Renal cortical epithelial cell (primary cell): ENCODE measurements at places on chromosomes 3 and 15.

DNA sequence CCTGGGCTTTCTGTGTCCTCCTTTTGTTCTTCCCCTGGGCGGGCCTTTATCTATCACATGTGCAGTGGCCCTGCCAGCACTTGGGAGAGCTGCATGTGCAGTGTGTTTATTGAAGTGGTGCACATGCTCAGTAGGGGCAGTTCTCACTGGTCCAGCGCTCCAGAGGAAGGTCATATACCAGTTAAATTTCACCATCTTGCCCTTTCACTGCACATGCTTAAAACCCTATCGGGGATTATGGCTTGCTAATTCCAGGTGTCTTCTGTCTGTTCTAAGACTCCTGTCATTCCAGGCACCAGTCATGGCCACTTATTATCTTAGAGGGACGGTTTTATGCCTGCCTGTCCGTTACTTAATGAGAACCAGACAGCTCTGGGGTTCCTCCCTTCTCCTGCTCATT, 52.2 kb downstream of the ROPN1B start:
- no peak for DNase-seq

GRCh38 chr3:52827866-52828376, 2.6 kb downstream of the ITIH4 start:
- DNase-seq: peak; percentile 84

DNA sequence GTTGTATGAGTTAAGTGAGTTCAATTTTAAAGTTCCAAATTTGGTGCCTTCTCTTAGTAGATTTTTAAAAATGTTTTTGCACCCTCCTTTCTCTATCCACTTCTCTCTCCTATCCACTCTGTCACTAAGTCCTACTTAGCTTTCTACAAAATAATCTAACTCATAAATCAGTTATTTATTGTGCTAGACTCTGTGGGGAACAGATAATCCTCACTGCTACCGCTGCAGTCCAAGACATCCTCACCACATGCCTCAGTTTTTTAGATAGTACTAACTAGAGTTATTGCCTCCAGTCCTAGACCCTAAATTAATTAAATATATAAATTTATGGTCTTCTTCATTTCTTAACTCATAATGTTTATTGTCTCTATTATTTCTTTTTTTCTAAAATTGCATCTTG, 576.3 kb downstream of the GRM7 start:
- no peak for DNase-seq

GRCh38 chr3:8759038-8759707, 10.2 kb downstream of the OXTR start:
- DNase-seq: no peak

GRCh38 chr15:80970018-80970657, 19.5 kb downstream of the MESD start:
- DNase-seq: peak; percentile 43

- peak; percentile 95 for DNase-seq
Observed at GRCh38 chr15:58396181-58396580, 35.6 kb upstream of the LIPC start.

DNA sequence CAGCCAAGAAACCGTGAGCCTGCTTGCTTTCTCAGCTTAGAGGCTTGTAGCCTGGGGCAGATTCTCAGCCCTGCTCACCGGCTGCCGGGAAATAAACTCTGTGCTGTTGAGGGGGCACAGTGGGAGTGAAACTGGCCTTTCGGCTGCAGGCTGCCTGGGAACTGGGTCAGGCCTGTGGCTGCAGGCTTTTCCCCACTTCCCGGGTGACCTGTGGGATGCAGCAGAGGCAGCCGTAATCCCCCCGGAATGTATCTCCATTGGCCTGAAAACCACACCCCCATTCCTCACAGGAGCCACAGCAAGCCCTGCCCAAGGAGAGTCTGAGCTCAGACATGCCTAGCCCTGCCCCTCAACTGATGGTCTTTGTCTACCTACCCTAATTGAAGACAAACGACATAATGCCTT, 110.9 kb downstream of the STXBP5L start:
- no peak for DNase-seq

DNA sequence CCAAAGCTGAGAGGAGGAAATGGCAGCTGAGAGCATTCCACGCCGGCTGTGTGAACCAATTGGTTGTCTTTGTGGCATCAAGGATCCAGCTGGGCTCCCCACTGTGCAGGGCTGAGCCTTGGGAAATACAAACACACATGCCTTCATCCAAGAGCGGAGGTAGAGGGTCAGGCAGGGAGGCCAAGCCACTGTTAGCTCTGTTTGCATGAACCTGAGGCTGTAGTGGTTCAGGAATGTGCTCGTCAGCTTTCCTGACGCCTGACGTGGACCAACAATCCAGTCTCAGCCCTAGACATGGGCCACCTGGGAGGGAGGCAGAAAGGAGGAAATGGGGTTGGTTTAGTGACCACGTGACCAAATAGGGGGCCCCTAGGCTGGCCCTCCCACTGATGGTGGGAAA, 276.9 kb downstream of the TLE3 start:
- DNase-seq: no peak

GRCh38 chr15:71301958-71302621, 186.8 kb downstream of the THSD4 start:
- no peak for DNase-seq

GRCh38 chr3:149472030-149472797, 2.3 kb upstream of the TM4SF4 start:
- DNase-seq: peak; percentile 99

DNA sequence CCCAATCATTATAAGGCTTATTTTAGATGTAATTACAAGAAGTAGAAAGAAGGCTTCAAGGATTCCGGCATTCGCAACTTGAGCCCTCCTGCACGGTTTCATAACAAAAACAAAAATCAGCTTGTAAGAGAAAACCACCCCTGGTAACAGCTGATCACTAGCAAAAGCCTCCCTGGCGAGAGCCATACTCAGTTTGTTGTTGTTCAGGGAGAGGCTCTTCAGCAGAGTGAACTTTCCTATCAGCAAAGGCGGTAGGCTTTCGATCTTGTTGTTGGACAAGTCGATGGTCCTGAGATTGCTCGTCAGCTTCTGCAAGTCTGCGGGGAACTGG, 710 bp downstream of the LRRC57 start:
- no peak for DNase-seq

- DNase-seq: no peak
Observed at GRCh38 chr15:58678683-58679082, 70.8 kb downstream of the ADAM10 start.

DNA sequence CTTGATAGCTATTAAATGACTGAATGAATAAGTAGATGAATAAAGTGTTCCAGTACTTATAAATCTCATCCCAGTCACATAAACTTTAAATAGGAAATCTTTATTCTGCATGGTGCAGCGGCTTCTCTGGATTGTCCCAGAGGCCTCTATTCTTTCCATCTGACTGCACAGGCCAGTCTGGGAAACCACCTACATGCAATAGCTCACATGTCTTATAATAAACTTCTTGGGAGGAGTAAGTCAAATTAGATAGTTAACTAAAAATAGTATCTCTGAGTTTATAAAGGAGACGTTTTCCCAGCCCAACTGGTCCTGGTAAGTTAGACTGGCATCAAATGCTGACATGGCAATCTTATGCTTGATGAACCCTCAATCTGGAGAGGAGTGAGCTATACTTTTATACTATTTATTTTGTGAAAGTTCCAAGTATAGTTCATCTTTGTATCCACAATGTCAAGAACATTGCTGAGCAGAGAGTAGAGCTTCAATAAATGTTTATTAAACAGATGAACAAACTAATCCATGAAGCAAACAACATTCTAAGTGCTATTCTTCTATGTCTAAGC, 417.6 kb downstream of the TIGIT start:
- DNase-seq: peak; percentile 84

GRCh38 chr3:146851665-146852064, 246.5 kb upstream of the PLSCR5 start:
- DNase-seq: no peak

DNA sequence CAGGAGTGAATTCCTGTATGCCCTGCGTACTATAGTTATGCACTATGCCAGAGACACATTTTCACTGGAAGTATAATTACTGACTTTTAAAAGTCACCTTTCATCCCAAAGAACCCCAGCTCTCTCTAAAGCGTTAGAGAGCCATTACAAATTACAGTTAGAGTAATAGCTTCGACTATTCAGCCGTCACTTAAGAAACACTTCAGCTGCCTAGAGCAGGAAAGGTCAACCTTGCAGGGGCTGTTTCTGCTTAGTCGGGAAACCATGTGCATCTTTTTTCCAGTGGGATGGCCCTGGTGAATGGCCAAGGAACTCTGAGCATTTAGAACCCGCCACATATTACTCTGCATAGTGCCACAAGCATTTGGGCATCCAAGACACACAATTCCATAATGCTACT, 235.9 kb downstream of the ARRDC4 start:
- no peak for DNase-seq

DNA sequence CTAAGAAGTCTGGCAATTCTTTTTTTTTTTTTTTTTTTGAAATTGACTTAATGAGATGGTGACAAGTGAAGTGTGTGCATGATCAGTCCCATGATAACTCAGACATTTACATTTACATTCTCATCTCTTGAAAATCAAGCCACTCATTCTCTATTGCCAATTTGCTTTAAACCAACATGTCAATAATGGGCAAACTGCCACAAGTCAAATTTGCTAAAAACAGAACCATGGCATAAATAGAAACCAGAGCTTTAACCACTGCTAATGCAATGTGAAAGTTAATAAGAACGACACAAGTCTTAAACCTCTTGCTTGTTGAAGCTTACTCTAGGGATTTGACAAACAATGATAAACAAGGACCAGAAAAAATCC, 12.0 kb upstream of the COL8A1 start:
- DNase-seq: no peak

GRCh38 chr3:127455541-127456450, 134.7 kb downstream of the TPRA1 start:
- peak; percentile 5 for DNase-seq

DNA sequence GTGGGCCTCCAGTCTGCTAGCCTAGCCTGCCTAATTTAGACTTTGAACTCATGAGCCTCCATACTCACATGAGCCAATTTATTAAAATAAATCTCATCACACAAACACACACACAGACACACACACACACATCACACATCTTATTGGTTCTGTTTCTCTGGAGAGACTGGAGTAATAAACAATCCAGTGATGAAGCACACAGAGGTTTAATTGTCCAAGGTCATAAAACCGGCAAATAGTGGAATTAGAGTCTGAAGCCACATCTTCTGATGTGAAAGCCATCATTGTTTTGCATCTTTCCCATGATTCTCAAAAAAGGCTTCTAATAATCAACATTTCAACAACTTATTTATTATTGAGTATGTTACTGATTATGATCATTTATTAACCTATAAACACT, 249.4 kb upstream of the KCNH8 start:
- DNase-seq: no peak

GRCh38 chr3:126422121-126422520, 27.4 kb downstream of the CFAP100 start:
- no peak for DNase-seq

DNA sequence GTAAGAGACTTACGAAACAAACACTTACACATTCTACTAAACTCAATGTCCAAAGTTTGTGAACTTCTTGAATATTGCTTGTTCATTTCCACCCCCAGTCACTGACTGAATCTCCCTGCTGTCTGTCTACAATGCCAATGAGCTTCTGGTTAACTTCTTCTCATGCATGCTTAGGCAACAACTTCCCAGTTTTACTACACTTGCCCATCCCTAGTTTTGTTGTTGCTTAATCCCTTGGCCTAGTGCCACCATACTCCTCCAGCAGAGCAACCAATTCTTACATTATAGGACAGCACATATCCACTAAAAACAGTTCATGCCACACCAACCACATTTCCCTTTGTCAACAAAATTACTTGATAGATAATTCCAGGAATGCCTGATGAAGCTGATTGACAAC, 40.9 kb upstream of the CCR2 start:
- peak; percentile 55 for DNase-seq

- no peak for DNase-seq
Observed at GRCh38 chr3:191342411-191342810, 12.1 kb upstream of the UTS2B start.

- peak; percentile 92 for DNase-seq
Observed at GRCh38 chr3:124878561-124879336, 8.4 kb downstream of the ITGB5 start.

DNA sequence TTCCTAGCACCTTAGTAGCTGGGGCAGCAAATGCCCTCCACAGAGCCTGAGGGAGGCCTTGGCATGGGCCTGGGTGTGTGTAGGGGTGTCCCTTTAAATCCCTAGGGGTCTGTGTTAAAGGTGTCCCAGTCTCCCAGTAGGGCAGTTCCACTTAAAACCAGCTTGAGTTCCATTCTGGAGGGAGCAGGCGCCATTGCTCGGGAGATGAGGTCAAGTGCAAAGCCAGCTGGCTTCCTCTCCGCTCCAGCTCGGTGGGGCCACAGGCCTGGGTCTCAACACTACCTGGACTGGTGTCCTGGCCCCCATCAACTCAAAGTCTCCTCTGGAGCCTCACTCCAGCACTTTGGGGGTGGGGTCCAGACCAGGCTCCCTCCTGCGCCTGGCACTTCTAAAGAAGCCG, 25.2 kb downstream of the FEM1B start:
- no peak for DNase-seq
